GM03348 (cell line): ENCODE measurements at places on chromosomes 6 and 20.

- no peak for DNase-seq
Measured at GRCh38 chr6:143774347-143774746, 68.8 kb upstream of the LTV1 start.

GRCh38 chr20:64035066-64035932 lies 683 bp upstream of the C20orf204 start:
- DNase-seq = no peak

DNA sequence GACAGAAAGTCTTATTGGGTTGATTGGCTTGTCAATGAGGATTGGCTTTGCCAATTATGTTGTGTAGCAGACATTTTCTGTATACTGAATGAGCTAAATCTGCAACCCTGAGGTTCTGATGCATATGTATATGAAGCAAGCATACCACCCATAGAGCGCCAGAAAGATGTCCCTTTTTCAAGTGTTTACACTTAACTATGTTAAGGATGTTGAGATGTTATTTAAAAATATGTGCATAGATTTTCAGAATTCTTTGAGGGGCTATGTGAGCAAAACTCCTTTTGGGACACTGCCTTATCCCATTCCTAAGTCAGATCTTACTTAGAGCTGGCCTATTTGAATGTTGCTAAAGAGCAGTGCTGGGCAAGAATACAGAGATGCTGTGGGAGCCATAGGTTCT lies 1.9 kb downstream of the AIG1 start:
- DNase-seq = no peak

- no peak for DNase-seq
Measured at GRCh38 chr6:53165293-53165692, 16.7 kb upstream of the GCM1 start.

DNA sequence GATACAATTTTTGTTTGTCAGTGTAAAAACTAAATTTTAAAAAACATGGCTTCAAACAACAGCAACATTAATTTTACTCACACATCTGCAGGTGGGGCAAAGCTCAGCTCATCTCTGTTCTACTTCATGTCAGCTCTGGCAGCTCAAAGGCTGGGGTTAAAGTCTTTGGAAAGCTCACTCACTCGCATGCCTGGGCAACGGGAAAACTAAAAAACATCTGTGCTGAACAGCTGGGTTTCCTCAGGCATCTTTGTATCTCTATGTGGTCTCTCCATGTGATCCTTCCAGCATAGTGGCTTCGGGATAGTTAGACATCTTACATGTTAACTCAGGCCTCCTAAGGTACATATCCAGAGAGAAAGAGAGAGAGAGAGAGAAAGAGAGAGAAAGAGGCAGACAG lies 499.6 kb downstream of the RFPL4B start:
- no peak for DNase-seq

- no peak for DNase-seq
Measured at GRCh38 chr6:82878812-82879211, 186.8 kb downstream of the UBE3D start.

DNA sequence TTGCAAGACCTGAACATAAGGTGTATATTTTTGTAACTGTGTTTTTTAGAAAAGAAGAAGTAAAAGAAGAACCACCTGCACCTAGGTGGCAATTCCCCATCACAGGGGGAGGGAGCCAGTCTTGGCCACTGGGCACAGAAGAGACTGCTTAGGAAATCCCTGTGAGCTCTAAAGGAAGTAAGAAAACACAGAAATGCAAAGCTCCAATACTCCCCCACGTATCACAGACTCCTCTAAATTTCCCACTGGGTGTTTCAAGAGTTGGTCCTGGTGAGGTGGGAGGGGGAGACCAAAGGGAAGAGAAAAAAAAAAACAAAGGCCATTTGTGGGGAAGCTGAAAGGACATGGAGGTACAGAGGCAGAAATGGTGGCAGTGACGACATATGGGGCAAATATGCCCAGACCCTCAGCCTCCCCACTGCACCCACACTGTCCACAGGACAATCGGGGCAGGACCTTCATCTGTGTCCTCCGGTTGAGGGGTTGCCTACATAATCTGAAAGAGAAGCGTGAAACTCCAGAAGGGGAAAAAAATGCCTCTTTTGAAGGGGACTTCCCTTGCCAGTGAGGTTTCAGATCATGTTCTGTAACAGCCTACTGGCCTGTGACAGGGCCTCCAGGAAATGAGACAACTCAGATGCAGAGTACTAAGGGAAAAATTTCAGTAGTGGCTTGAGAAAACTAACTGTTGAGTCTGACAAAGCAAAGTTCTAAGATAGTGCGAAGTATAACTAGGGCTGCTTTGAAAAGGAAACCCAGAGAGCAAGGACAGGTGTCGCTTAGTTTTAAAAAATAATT lies 226.2 kb upstream of the MARCKS start:
- DNase-seq = peak; percentile 13
